ENCODE measurements at places on chromosomes 12 and 14.

GRCh38 chr12:76781321-76781720 lies 17.4 kb downstream of the ZDHHC17 start:
- DNase-seq, result no peak

DNA sequence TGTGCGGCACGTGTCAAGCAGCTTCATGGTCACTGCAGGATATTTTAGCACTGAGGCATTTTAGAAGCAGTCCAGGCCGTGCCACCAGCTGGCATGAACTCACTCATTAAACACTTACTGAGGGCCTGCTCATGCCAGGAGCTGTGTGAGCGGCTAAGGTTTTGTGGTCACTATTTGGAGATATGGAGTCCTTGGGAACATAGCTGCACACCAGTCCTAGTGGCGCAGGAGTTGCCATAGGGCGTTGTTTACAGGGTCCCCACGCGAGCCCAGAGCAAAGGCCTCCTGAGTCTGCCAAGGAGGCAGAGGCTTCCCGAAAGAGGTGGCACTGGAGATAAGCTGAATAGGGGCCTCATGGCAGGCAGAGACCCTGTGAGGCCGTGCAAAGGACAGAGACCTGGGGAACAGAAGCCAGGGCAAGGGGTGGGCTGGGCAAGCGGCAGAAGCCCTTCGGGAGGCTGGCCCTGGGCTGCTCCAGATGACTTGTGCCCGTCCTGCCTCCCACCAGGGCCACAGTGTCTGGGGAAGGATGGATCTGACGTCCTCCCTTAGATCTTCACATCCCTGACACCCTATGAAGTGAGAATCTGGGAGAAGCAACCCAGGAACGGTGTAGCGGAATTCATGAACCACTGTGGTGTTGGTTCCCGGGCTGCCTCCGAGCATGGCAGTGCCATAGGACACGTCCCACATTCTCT lies 38.9 kb downstream of the SFSWAP start:
- no peak for DNase-seq

GRCh38 chr12:55142669-55143565 lies 16.7 kb downstream of the OR9K2 start:
- DNase-seq, result peak; percentile 32

DNA sequence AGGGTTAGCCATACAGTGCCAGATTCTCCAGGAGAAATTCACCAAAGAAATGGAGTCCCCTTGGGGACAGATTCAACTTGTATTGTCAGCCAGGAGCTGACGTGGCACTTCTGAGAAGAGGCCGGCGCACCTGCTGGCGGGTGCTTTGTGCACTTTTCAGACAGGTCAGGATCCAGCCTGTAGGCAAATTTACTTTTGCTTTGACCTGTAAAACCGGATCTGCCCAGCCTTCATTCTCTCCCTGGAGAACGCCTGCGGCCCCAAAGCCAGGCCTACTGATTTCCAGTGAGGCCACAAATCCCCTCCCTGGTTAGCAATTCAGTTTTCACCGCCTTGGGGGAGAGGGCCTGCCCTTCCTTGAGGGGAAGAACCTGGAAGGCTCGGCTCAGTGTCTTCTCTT lies 17.4 kb downstream of the P2RX4 start:
- peak; percentile 70 for DNase-seq

DNA sequence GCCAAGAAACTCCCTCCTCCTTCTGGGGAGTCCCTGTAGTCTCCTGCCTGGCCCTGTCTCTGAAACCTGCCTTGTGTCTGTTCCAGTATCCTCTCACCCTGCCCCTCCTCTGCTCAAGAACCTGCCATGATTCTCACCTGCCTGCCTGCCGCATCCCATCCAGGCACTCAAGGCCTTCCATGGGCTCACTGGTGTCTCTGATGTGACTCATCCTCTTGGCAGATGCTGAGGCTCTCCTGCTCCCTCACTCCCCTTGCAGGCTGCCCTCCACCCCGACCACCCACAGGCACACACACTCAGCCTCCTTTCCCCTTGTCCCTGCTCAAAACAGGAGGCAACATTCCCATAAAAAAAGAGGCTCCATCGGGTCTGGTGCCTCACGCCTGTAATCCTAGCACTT lies 5.8 kb upstream of the BEGAIN start:
- no peak for DNase-seq

DNA sequence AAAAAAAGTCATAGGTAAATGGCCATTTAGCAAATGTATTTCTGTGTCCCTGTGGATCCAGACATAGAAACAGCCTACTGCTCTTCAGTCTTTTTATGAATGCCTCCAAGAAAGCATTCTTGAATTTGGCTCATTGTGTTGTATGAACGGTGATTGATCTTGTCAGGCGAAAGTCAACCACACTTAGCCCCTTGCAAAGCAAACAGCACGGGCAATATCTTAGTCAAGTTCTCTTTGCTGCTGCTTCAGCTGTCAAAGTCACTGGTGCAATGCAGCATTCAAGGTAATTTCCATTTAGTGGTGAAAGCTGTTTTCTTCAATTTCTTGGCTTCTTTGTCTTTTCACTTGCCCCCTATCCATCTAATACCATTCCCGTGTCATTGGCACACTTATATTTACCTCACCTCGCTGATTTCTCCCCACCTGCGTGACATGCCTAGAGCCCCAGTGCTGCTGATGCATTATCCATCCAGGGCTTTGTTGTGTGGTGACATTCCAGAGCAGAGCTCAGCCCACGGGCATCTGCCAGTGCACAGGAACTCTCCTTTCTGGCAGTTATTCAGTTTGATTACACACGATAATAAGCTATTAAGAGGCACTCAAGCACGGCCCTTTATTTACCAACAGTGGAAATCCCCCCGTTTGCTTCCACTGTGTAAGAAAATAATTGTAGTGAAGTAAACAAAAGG lies 362.3 kb upstream of the NOVA1 start:
- DNase-seq, result no peak

GRCh38 chr12:51156245-51156765 lies 16.6 kb downstream of the TFCP2 start:
- DNase-seq, result no peak

GRCh38 chr12:128316973-128317526 lies 50.1 kb downstream of the TMEM132C start:
- no peak for DNase-seq

Measured in prostate gland (tissue), 2 donors.